ENCODE measurements at places on chromosomes 13 and 19. TPM values are rescaled to one million over a fixed set of nuclear protein-coding genes. Genes with fewer than 3 reads are reported as not detected.

GSK3A gene
- 31.1 TPM for total RNA-seq

TECR gene
- total RNA-seq = 136 TPM

VSTM1 gene
- total RNA-seq = not detected

GRCh38 chr19:45136507-45137178 lies 24.1 kb downstream of the NKPD1 start:
- H3K27me3 ChIP-seq = no peaks in the 10 kb centered on the region
- no peak overlapping the region for H3K27ac ChIP-seq
- peaks cover 23% of the 10 kb centered on the region for H3K4me1 ChIP-seq
- H3K36me3 ChIP-seq = peaks cover 15% of the 10 kb centered on the region
- no peak overlapping the region for H3K4me3 ChIP-seq
- DNase-seq = no peak

DNA sequence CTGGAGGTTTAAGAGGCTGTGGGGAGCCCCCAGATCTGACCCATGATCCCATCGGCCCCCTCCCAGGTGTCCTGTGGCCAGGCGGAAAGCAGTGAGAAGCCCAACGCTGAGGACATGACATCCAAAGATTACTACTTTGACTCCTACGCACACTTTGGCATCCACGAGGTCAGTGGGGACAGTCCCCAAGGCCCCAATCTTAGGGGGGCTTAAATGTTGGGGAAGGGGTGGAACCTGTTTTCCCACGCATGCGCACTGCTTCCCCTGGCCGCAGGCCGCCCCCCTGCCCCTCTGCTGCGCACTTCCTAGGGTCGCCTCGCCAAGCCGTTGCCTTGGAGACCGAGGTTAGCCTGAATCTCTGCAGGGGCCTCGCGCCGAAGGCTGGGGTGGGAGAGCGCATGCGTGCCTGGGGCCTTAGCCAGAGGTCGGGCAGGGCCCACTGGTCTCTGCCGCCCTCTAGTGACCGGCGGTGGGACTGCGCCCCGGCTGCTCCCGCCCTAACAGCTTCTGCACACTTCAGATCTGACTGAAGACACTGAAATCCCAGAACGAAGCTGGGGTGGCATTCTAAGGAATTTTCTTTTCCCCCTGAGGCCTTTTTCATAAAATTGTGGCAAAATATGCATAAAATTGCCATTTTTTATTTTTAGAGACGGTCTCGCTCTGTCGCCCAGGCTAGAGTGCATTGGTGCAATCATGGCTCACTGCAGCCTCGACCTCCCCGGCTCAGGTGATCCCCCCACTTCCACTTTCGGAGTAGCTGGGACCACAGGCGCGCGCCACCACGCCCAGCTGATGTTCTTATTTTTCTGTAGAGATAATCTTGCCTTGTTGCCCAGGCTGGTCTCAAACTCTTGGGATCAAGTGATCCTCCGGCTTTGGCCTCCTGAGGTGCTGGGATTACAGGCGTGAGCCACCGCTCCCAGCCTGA lies 3.6 kb downstream of the PRMT1 start:
- peaks cover 41% of the 10 kb centered on the region for H3K36me3 ChIP-seq
- no peaks in the 10 kb centered on the region for H3K27me3 ChIP-seq
- H3K27ac ChIP-seq = peak overlapping the region; percentile 29
- peaks cover 42% of the 10 kb centered on the region for H3K4me1 ChIP-seq

DNA sequence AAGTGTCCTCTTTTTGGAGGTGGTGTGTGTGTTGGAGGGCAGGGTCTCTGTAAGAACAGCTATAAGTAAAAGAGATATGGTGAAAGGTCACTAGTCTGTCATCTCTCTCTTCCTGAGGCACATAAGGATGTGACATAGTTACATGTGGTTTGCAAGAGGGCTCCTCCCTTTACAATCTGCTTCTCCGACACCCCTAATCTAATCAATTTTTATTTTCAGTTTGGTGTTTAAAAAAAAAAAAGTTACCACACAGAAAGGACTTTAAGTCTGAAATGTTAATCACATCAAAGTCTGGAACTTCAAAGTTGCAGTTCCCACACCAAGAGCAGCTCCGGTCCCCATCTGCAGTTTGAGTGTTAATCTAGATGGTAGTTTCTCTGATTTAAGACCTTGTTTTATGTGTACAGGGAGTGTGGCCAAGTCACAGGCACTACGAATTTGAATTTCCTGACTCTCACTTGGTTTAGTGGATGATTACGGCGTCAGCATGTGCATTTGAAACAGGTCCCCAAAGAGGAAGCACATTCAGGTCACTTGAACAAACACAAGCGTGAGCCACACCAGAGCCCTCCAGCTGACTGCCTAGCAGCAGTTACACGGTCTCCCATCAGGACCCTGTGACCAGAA lies 53.1 kb downstream of the FOXO1 start:
- no peaks in the 10 kb centered on the region for H3K27me3 ChIP-seq
- no peak overlapping the region for H3K4me3 ChIP-seq
- H3K4me1 ChIP-seq = peaks cover 36% of the 10 kb centered on the region
- H3K36me3 ChIP-seq = no peaks in the 10 kb centered on the region
- no peak for DNase-seq
- no peak overlapping the region for H3K27ac ChIP-seq

DNA sequence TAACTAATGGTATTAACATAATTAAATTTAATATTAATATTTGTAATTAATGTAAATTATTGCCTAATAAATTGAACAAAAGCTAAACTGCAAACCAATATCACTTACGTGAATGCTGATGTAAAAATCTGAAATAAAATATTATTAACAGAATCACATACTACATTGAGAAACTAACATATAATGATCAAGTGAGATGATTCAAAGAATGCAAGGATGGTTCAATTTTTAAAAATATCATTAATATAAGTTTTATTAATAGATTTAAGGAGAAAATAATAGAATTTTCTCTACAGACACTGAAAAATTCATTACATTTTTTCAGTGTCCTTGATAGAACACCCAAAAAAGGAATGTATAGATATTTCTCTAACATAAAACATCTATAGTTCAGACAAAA lies 23.5 kb upstream of the EBPL start:
- DNase-seq = no peak
- H3K27ac ChIP-seq = no peak overlapping the region
- H3K4me3 ChIP-seq = no peak overlapping the region
- H3K4me1 ChIP-seq = no peaks in the 10 kb centered on the region
- peaks cover 57% of the 10 kb centered on the region for H3K36me3 ChIP-seq
- no peaks in the 10 kb centered on the region for H3K27me3 ChIP-seq

- no peak overlapping the region for H3K27ac ChIP-seq
- no peaks in the 10 kb centered on the region for H3K4me1 ChIP-seq
- no peaks in the 10 kb centered on the region for H3K36me3 ChIP-seq
- DNase-seq = no peak
- no peaks in the 10 kb centered on the region for H3K27me3 ChIP-seq
Measured at GRCh38 chr13:54216221-54216620, 1187.6 kb downstream of the OLFM4 start.

- no peaks in the 10 kb centered on the region for H3K27me3 ChIP-seq
- H3K27ac ChIP-seq = peak overlapping the region; percentile 34
- H3K4me1 ChIP-seq = peaks cover 38% of the 10 kb centered on the region
Measured at GRCh38 chr13:48586591-48587103, 53.8 kb upstream of the RCBTB2 start.

IGFL2 gene
- total RNA-seq = 10.1 TPM

ZNF177 gene
- 1.4 TPM for total RNA-seq

CALR gene
- total RNA-seq = 285 TPM

DNA sequence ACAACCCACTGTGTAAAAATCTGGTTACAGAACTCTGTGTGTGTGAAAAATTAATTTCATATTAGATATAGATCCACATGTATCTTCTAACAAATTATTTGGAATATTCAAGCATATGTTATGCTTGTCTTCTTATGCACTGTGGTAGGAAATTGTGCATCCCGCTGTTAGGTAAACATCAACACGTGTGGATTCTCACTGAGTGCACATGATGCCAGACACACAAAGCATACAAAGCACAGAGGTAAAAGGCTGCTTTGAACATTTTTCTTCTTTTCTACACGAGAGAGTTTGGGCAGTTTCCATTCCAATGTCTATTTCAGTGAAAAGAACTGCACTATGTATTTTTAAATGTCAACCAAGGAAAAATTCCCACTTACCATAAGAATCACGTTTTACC lies 354.9 kb downstream of the PCDH9 start:
- no peak overlapping the region for H3K4me3 ChIP-seq
- H3K36me3 ChIP-seq = no peaks in the 10 kb centered on the region
- H3K27ac ChIP-seq = no peak overlapping the region

BSG gene
- total RNA-seq = 305 TPM

CASP14 gene
- total RNA-seq = 123 TPM

GRCh38 chr13:71611292-71611691 lies 255.7 kb downstream of the DACH1 start:
- no peaks in the 10 kb centered on the region for H3K27me3 ChIP-seq
- DNase-seq = no peak

ANO8 gene
- total RNA-seq = 29.9 TPM

DNA sequence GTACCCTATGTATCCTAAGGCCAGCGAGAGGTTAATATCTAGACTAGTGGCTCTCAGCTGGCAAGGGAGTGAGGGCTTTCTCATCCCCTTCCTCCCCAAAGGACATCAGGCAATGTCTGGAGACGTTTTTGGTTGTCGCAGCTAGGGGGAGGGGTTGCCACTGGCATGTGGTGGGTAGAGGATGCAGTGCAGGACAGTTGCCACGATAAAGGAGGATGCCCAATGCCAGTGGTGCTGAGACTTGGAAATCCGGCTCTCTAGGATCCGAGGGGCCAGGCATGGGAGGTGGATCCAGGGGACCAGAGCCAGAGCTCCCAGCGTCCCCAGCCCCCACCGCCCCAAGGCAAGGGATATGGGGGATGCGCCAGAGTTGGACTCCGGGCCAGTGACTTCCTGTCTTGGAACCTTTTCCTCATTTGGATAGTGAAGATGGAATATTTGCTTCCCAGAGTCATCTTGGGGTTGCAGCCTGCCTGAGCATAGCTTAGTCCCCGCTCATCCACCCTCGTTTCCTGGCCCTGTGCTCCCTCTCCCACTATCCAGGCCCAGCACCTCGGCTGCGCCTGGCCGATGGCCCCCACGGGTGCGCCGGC lies 4.9 kb downstream of the SSC5D start:
- peak overlapping the region; percentile 35 for H3K4me3 ChIP-seq
- peaks cover 21% of the 10 kb centered on the region for H3K27me3 ChIP-seq
- H3K36me3 ChIP-seq = no peaks in the 10 kb centered on the region
- peaks cover 30% of the 10 kb centered on the region for H3K4me1 ChIP-seq

GRCh38 chr13:113796964-113797676 lies 38.1 kb downstream of the TMEM255B start:
- no peaks in the 10 kb centered on the region for H3K36me3 ChIP-seq
- no peak overlapping the region for H3K4me3 ChIP-seq
- DNase-seq = peak; percentile 70
- H3K4me1 ChIP-seq = peaks cover 10% of the 10 kb centered on the region
- no peak overlapping the region for H3K27ac ChIP-seq

CARS2 gene
- 114 TPM for total RNA-seq

DNA sequence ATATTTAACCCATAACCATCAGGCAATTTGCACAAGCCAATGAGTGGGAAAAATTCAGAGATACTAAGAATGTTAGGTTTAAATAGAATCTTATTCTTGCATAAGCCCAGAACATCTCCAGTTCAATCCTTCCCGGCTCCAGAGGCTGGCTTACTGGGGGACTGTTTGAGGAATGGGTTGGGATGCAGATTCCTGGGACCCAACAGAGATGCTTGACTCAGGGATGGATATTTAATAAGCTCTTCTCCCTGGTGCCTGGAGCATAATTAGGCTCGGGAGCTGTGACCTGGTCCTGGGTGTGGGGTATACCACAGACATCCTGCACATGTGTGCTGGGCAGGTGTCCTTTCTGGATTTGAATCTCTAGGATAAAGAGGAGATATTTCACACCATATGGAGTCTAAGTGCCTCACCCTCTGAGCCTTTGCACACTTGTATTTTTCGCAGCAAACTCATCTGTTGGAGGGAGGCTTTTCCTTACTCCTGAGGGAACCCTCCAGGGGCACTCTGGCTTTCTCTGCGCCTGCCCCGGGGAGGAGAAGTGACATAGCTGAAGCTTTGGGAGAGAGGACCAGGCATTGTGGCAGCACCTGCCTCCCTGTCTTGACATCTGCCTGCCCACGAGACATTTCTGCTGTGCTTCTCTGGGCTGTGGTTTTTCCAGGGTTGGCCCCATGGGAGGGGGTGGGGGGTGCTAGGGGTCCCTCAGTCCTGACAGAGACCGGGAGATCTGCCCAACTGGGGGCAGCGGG lies 36.1 kb upstream of the ANKRD10 start:
- H3K4me3 ChIP-seq = no peak overlapping the region
- H3K27ac ChIP-seq = no peak overlapping the region
- no peaks in the 10 kb centered on the region for H3K36me3 ChIP-seq
- DNase-seq = no peak
- H3K27me3 ChIP-seq = no peaks in the 10 kb centered on the region

POU2F2 gene
- 0.60 TPM for total RNA-seq

- H3K27ac ChIP-seq = peak overlapping the region; percentile 98
- H3K4me3 ChIP-seq = peak overlapping the region; percentile 99
- peaks cover 8% of the 10 kb centered on the region for H3K36me3 ChIP-seq
- no peaks in the 10 kb centered on the region for H3K27me3 ChIP-seq
Measured at GRCh38 chr19:1873524-1874473, 10.4 kb upstream of the KLF16 start.

GRCh38 chr13:113472355-113473025 lies 18.0 kb downstream of the DCUN1D2 start:
- H3K36me3 ChIP-seq = peaks cover 47% of the 10 kb centered on the region
- no peak overlapping the region for H3K27ac ChIP-seq
- DNase-seq = no peak

- no peaks in the 10 kb centered on the region for H3K4me1 ChIP-seq
- no peak for DNase-seq
- no peak overlapping the region for H3K4me3 ChIP-seq
- H3K27ac ChIP-seq = no peak overlapping the region
- peaks cover 13% of the 10 kb centered on the region for H3K36me3 ChIP-seq
- no peaks in the 10 kb centered on the region for H3K27me3 ChIP-seq
Measured at GRCh38 chr19:52981329-52981728, 18.6 kb upstream of the ZNF816 start.

DNA sequence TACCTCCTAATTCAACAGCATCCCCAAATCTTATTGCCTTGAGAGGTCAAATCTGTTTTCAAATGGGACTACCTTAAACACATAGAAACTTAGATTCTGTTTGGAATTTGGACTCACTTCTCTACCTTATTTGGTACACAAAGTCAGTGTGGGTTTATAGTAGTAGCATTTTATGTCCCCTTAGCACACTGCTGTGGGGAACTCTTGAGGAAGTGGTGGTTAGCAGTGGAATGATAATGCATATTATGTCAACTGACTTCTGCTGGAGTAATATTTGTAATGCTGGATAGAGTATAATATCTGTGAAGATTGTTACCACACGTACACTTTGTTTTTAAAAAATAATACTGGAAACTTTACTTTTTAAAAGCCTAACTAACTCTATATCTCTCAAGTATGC lies 386.3 kb downstream of the NDFIP2 start:
- no peak overlapping the region for H3K27ac ChIP-seq
- no peak for DNase-seq
- H3K4me3 ChIP-seq = no peak overlapping the region
- H3K4me1 ChIP-seq = peaks cover 7% of the 10 kb centered on the region

ACP7 gene
- total RNA-seq = 18.1 TPM

MCEMP1 gene
- not detected for total RNA-seq

All from suprapubic skin (tissue), 4 donors.